ENCODE measurements at places on chromosomes 3 and 15. TPM values are rescaled to one million over a fixed set of nuclear protein-coding genes. Genes with fewer than 3 reads are reported as not detected.

DNA sequence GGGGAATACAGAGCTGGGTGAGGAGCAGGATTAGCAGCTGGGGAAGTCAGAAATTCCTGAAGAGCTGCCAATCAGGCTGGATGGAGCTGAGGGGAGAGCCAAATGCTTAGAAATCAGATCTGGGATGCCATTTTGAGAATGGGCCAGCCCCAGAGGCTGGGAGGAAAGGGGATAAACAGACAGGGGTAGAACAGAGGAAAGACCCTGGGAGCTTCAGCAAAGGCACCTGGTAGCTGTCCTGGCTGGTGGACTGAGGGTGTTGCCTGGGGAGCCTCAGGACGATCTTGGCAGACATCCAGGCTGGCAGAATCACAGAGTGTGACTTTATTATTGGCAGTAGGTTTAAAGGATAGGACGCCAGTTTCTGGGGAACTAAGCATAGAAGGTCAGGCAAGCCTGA, 97.8 kb downstream of the SQOR start:
- no peak for DNase-seq

DNA sequence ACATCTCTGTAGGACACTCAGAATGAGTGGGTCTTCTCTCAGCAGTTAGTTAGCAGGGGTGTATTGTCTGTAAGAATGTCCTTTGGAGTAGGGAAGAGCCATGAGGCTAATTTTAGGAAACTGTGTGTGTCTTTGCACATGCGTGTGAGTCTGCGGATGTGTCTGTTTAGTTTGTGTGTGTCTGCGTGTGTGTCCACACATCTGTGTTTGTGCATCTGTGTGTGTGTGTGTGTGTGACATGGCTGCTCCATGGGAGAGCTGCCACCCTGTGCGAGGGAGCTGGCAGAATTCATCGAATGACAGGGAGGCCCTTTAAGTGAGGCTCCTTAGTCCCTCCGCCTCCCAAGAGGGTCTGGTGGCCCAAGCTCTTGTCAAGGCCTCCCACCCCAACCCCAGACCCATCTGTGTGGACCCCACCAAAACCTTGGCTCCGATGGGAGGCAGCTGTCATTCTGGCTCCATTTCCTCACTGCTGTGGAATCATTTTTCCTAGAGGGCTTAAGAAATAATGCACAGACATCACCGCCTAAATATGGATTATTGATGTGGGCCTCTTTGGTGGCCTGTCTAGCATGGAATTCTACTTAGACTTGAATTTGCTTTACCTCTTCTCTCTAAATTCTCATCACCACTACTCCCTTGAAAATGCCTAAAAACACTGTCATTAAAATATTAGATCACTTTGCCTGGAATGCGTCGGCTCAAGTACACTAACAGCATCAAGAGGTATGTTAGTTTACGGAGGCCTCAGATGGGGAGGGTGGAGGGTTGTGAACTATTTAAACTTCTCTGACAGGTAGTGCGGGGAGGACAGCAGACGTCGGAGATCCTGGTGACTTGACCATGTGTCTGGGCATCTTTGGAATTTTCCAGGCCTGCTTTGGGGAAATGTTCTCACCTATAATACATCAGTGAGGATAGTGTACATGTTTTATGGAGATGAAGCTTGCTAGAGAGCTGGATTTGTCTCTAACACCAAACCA, 9.4 kb downstream of the ESYT3 start:
- DNase-seq, result no peak

The TRH gene
- polyA plus RNA-seq, result 0.12 TPM

The MYO5C gene
- polyA plus RNA-seq, result 32.7 TPM

The TICRR gene
- polyA plus RNA-seq, result 17.9 TPM

DNA sequence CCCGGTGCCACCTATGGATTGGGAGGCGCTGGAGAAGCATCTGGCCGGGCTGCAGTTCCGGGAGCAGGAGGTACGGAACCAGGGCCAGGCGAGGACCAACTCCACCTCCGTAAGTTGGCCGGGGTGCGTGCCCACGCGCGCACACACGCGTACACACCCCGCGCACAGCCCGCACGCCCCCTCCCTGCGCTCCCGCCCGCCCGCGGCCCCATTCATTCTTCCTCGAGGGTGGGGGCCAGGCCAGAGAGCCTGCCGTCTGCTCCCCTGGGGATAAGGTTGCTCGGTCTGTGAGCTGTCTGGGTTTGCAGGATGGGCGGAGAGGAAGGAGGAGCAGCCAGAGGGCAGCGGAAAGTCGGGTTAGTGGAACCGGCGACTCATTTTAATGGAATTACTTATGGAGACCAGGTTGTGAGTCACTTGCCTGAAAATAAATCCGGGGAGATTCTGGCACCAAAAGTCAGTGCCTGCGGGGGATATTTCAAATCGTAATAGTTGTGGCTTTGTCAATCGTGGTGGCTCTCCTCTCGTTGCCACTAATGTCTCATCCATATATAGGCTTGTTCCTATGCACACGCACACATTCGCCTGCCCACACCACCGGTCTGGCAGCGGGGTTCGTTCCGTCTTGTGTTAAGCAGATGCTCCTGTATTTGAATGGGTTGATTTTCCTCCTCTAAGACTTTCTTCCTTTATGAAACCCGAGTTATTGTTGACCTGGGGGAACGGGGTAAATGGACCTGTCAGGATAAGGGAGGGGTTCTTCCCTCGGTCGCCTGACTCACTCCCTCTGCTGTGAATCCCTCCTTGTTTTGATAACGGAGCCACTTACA, 223.4 kb upstream of the IL12A start:
- no peak for DNase-seq

DNA sequence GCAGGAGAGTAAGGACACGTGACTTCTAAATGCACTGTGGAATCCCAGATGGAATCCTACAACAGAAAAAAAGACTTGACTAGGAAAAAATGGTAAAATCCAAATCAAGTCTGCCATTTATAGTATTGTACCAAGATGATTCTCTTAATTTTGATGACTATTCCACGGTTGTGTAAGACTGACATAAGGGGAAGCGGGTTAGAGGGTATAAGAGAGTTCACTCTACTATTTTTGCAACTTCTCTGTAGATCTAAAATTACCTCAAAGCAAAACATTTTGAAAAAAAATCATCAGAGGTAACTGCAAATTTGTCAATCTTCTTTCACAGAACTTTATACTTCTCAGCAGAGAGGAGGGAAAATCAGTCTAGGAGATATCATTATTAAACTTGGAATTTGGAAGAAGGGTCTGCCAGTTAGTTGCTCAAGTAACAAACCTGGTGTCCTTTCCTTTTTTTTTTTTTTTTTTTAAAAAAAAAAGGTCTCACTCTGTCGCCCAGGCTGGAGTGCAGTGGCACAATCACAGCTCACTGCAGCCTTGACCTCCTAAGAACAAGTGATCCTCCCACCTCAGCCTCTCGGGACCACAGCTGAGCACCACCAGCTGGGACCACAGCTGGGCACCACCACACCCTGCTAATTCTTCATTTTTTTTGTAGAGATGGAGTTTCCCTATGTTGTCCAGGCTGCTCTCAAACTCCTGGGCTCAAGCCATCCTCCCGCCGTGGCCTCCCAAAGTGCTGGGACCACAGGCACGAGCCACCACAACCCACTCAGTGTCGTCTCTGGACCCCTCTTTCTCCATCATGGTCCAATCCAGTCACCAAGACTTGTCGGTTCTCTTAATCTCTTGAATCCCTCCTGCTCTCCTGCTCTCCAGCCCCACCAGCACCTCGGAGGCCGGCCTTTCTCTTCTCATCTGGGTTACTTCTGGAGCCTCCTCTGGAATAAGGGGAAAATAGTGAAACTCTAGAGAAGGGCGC, 14.9 kb upstream of the HES1 start:
- DNase-seq, result no peak

DNA sequence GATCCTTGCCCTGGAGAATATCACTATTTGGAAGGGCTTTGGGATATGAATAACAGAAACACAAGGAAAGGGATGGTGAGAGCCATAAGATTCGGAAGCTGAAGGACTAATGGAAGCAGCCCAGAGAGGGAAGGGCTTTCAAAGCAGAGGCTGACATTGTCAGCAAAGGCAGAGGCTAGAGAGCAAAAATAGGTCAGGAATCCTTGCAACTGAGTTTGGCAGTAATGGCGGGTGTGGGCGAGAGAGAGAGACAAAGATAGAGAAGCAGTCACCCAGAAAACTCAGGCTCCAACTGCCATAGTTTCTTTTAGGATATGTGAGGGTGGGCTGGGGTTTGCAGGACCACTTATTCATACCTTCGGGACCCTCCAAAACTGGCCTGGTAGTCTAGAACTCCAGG, 248.6 kb downstream of the OPA1 start:
- DNase-seq, result no peak

The PGBD4 gene
- 2.6 TPM for polyA plus RNA-seq

The DOCK3 gene
- polyA plus RNA-seq, result 2.1 TPM

GRCh38 chr3:13788522-13789424, 91.1 kb downstream of the WNT7A start:
- no peak for DNase-seq

The CFAP44 gene
- 37.1 TPM for polyA plus RNA-seq

The SLC6A20 gene
- 0.37 TPM for polyA plus RNA-seq

GRCh38 chr15:81957698-81958097, 88.1 kb downstream of the MEX3B start:
- DNase-seq, result no peak

The NEO1 gene
- 167 TPM for polyA plus RNA-seq

The ATP13A3 gene
- polyA plus RNA-seq, result 124 TPM

GRCh38 chr3:89392991-89393390, 285.6 kb downstream of the EPHA3 start:
- DNase-seq, result no peak

The TMEM212 gene
- 0.32 TPM for polyA plus RNA-seq

DNA sequence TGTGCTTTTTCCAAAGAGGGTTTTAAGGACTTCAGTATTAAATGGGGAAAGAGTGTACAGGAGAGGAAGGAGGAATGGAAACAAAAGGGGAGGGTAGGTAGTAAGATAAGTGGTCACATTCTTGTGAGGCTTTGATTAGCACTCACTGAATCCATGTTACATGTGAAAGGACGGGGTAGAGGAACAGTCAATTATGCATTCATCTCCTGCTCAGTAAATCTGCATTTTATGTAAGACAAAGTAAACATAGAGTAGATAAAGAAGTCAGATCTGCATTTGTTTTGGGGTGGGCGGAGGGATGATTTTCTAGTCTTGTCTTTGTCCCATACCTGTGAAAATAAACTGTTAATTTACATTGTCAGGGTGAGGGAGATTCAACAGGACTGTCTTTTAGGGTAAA, 50.8 kb downstream of the SACM1L start:
- DNase-seq, result no peak

- DNase-seq, result peak; percentile 74
Observed at GRCh38 chr15:74723754-74724334, 1.5 kb downstream of the CYP1A1 start.

GRCh38 chr3:144760831-144761230, 789.2 kb downstream of the DIPK2A start:
- no peak for DNase-seq

DNA sequence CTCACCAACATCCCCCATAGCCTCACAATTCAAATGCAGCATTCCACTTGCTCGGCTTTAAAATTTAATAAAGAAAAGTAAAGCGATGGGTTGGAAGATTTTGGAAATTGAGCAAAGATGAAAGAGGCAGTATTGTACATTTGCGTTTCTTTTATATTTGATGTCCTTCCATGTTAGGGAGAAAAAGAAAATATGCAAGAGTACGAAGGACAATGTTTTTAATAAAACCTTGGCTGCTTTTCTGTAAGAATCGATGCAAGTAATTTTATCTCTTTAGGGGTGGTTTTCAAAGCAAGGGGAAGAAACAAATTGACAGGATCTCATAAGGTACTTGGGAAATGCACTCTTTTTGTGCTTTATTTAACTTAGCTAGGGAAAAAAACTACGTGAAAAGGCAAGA, 61.8 kb upstream of the TSC22D2 start:
- no peak for DNase-seq

GRCh38 chr15:22959321-22960101, 20.7 kb downstream of the CYFIP1 start:
- no peak for DNase-seq

DNA sequence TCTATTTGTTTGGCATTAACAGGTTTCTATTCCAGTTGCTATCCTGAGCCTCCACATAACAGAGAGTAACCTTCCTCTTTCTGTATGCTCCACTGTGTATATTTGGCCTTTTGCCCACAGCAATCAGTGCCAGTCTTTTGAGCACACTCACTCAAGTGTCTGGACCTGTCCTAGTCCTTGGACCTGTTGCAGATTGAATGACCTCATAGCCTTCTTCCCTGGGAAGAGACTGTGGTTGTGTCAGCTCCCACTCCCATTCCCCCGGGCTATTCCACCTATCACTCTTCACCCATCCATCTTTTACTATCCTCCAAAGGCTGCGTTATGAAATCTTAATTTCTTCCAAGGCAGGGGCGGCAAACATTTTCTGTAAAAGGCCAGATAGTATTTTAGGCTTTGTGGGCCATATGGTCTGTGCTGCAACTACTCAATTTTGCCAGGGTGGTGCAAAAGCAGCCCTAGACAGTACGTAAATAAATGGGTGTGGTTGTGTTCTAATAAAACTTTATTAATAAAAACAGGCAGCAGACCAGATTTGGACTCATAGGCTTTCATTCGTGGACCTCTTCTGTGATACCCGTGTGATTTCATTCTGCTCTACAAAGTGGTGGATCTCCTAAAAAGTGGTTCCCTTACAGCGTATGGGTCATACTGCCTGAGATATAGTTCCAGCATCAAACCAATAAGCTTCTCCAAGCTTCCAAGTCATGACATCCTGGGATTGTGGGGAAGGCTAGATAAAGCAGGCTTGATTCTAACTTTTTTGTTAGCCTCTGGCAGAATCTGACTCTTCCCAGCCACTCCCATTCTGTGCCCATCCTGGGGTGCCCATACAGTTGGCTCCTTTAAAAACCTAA, 57.4 kb downstream of the CDAN1 start:
- DNase-seq, result no peak

The POC1A gene
- 10.5 TPM for polyA plus RNA-seq

DNA sequence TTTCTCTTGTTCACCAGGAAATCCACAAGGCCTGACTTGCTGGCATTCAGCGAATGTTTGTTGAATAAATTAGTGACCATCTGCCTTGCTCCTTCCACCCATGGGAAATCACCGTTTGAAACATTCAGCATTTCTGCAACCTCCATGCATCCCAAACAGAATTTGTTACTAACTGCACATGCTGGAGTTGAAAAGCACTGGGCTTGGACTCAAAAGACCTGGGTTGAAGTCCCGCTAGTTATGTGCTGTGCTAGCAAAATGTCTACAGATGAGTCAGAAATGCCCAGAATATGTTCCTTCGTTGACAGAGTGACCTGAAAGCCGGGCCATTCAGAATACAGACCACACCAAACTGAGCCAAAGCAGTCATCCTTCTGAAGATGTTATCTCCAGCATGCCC, 144.6 kb downstream of the ALDH1A2 start:
- DNase-seq, result no peak

DNA sequence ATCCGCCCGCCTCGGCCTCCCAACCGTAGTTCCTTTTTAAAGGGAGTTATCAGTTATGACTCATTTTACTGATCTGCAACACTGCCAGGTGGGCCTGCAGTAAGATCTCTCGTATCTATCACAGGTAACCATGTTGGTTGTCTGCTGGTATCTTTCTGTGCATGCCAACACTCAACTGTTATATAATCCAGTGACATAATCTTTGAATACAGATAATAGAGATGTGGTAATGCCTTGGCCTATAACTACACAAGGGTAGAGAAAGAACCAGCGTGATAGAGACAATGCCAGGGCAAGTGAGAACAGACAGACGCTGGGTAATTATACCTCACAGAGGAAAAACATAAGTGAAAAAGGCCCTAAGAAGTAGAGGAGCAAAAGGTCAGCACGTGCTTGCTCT, 11.0 kb upstream of the ARPP19 start:
- DNase-seq, result no peak

Data from left kidney (tissue), 8 donors.